ENCODE measurements at places on chromosomes 6 and 20. TPM values are rescaled to one million over a fixed set of nuclear protein-coding genes. Genes with fewer than 3 reads are reported as not detected.

- H3K4me3 ChIP-seq = no peak overlapping the region
- no peaks in the 10 kb centered on the region for H3K36me3 ChIP-seq
- no peaks in the 10 kb centered on the region for H3K4me1 ChIP-seq
- DNase-seq = no peak
Measured at GRCh38 chr6:104580452-104580851, 279.3 kb downstream of the HACE1 start.

DNA sequence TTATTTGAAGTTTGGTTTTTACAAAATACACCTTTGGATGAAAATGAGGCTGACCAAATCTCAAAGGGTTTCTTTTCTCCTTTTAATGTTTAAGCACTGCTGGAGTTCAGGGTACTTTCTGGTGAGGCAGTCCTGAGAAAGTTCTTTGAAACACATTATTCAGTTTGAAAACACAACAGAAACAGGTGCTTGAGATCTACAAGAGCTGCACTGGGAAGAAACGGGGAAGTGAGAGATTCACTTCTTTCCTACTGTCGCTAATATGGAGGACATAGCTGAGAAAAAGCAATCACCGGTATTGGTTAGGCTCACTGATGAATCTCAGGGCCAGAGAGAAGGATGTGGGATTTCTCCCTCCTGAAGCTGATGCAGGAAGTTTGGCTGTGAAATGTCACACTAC, 22.9 kb upstream of the TMEM170B start:
- H3K27ac ChIP-seq = peak overlapping the region; percentile 52
- H3K27me3 ChIP-seq = no peaks in the 10 kb centered on the region
- H3K4me1 ChIP-seq = peaks cover 21% of the 10 kb centered on the region

DNA sequence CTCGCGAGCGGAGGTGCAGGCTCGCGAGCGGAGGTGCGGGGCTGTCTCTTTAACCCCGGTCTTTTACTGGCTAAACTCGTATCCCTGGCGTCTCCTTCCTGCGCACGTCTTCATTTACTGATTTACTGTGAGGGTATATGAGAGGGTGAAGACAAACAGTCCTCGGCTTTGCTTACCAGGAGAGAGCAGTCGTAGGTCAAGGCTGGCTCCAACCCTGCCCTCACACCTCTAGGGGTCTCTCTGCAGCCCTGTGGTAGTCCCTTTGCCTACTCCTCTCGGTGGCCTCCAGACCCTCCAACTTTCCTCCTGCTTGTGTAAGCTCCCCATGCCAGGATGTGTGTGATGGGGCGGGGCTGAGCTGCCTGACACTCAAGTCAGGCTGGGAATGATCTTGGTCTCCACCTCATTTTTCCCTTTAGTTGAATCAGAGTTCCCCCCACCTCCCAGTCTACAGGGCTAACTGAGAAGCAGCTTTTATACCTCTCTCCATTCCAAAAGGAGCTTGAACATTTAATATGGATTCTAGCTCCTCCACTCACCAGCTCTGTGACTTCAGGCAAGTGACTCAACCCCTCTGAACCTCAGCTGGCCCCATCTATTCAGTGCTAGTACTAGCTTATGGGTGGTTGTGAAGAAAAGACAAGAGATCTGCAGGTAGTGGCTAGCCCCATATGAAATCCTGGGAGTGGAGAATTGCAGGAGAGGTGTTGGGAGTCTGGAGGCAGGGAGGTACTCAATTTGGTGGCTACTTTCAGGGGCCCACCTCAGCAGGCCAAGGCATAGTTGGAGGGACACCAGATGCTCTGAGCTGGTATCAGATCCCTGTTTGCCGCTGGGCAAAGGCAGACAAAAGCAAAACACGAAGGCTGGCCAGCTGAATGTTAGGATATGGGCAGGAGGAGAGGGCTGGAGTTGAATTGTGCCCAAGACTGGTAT, 902 bp downstream of the SLC29A1 start:
- no peak overlapping the region for H3K27ac ChIP-seq
- no peaks in the 10 kb centered on the region for H3K27me3 ChIP-seq
- DNase-seq = peak; percentile 47
- no peaks in the 10 kb centered on the region for H3K36me3 ChIP-seq
- peak overlapping the region; percentile 36 for H3K4me3 ChIP-seq

GRCh38 chr20:22619806-22620205, 35.4 kb upstream of the FOXA2 start:
- no peak overlapping the region for H3K4me3 ChIP-seq
- no peaks in the 10 kb centered on the region for H3K27me3 ChIP-seq
- no peaks in the 10 kb centered on the region for H3K4me1 ChIP-seq

GRCh38 chr6:150767161-150767560, 98.3 kb upstream of the MTHFD1L start:
- no peak overlapping the region for H3K4me3 ChIP-seq
- H3K27me3 ChIP-seq = no peaks in the 10 kb centered on the region
- H3K27ac ChIP-seq = peak overlapping the region; percentile 55
- DNase-seq = no peak

GRCh38 chr20:23753589-23753988, 2.9 kb upstream of the CST1 start:
- DNase-seq = no peak
- no peaks in the 10 kb centered on the region for H3K4me1 ChIP-seq
- no peak overlapping the region for H3K4me3 ChIP-seq
- no peak overlapping the region for H3K27ac ChIP-seq
- H3K27me3 ChIP-seq = no peaks in the 10 kb centered on the region

- H3K27ac ChIP-seq = no peak overlapping the region
- H3K4me1 ChIP-seq = peaks cover 18% of the 10 kb centered on the region
- peaks cover 8% of the 10 kb centered on the region for H3K27me3 ChIP-seq
- no peaks in the 10 kb centered on the region for H3K36me3 ChIP-seq
- H3K4me3 ChIP-seq = no peak overlapping the region
Measured at GRCh38 chr6:149852180-149852579, 12.0 kb downstream of the LRP11 start.

GRCh38 chr20:58575776-58576602, 60.8 kb upstream of the APCDD1L start:
- no peaks in the 10 kb centered on the region for H3K4me1 ChIP-seq
- H3K4me3 ChIP-seq = no peak overlapping the region
- H3K27ac ChIP-seq = no peak overlapping the region
- no peak for DNase-seq
- no peaks in the 10 kb centered on the region for H3K36me3 ChIP-seq

GRCh38 chr6:47152666-47153403, 110.7 kb upstream of the ADGRF1 start:
- H3K27me3 ChIP-seq = no peaks in the 10 kb centered on the region
- no peaks in the 10 kb centered on the region for H3K36me3 ChIP-seq
- H3K27ac ChIP-seq = no peak overlapping the region

- no peak for DNase-seq
- no peak overlapping the region for H3K4me3 ChIP-seq
- no peak overlapping the region for H3K27ac ChIP-seq
- no peaks in the 10 kb centered on the region for H3K27me3 ChIP-seq
Measured at GRCh38 chr6:143227675-143228074, 167.0 kb downstream of the AIG1 start.

DNA sequence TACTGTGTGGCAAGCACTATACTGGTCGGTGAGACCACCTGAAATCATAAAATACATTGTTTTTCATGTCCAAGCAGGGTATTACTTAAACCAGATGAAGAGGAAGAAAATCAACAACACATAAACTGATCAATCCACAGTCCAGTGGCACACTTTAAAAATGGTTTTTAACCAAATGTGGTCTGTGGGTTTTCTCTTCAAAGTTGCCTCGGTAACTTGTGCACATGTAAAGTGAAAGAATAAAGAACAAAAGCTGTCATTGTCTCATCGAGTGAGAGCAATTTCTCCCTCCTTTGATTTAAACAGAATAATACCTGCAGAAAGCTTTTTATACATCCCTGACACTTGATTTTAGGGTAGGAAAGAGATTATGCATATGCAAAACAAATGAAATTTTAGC, 3.7 kb downstream of the FLRT3 start:
- H3K27ac ChIP-seq = no peak overlapping the region
- no peak for DNase-seq
- H3K36me3 ChIP-seq = no peaks in the 10 kb centered on the region
- no peak overlapping the region for H3K4me3 ChIP-seq
- H3K4me1 ChIP-seq = peaks cover 4% of the 10 kb centered on the region

DNA sequence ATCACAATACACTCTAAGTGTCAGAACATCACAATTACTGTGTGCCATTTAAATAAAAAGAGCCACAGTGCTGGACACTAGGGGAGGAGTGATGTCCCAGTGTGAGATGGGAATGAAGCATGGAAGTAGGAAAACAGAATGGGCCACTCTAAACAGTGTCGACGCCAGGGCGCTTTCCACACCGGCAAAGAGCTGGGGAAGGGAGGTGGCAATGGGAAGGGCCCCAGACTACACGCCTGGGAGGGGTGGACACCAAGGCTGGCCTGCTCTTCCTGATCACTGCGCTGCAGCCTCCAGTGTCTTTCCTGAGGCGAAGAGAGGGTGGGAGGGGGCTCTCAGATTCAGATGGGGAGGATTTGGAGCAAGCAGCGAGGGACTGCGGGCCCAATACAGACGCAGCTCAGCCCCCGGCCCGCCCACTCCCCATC, 75.9 kb downstream of the ERMARD start:
- no peak overlapping the region for H3K4me3 ChIP-seq
- H3K4me1 ChIP-seq = peaks cover 6% of the 10 kb centered on the region
- H3K27me3 ChIP-seq = no peaks in the 10 kb centered on the region
- H3K36me3 ChIP-seq = no peaks in the 10 kb centered on the region
- no peak for DNase-seq

- no peaks in the 10 kb centered on the region for H3K27me3 ChIP-seq
- H3K4me3 ChIP-seq = no peak overlapping the region
- no peak for DNase-seq
- no peaks in the 10 kb centered on the region for H3K36me3 ChIP-seq
- no peak overlapping the region for H3K27ac ChIP-seq
Measured at GRCh38 chr6:155542036-155542435, 86.4 kb upstream of the NOX3 start.

- H3K36me3 ChIP-seq = no peaks in the 10 kb centered on the region
- no peak for DNase-seq
- no peaks in the 10 kb centered on the region for H3K4me1 ChIP-seq
- no peaks in the 10 kb centered on the region for H3K27me3 ChIP-seq
Measured at GRCh38 chr20:6686171-6686570, 81.3 kb upstream of the BMP2 start.

GRCh38 chr6:110036408-110037302, 58.5 kb downstream of the GPR6 start:
- H3K36me3 ChIP-seq = no peaks in the 10 kb centered on the region
- DNase-seq = no peak

The NAPB gene
- 13.0 TPM for total RNA-seq

The GPR6 gene
- total RNA-seq = not detected

The HLA-DOA gene
- 209 TPM for total RNA-seq

The CNR1 gene
- 20.4 TPM for total RNA-seq

The ANKRD66 gene
- total RNA-seq = not detected

The LTB gene
- 488 TPM for total RNA-seq

The FBXO30 gene
- total RNA-seq = 10.2 TPM

The PBX2 gene
- total RNA-seq = 180 TPM
